GM04503 (cell line): ENCODE measurements at places on chromosomes 5 and 9.
A peak's percentile ranks its signal among the peaks of the same experiment; 100 is the strongest.

GRCh38 chr5:163269624-163270023 is 167.8 kb upstream of the CCNG1 start:
- DNase-seq, result no peak

GRCh38 chr5:98299435-98299834 is 474.0 kb upstream of the RGMB start:
- no peak for DNase-seq

GRCh38 chr9:18490641-18491370 is 16.9 kb downstream of the ADAMTSL1 start:
- peak; percentile 98 for DNase-seq

GRCh38 chr9:100394816-100395215 is 32.1 kb upstream of the MSANTD3 start:
- DNase-seq, result peak; percentile 5

GRCh38 chr9:124632077-124632621 is 125.0 kb upstream of the NR5A1 start:
- DNase-seq, result no peak

- DNase-seq, result peak; percentile 95
Measured at GRCh38 chr5:115377468-115378217, 81.2 kb upstream of the CCDC112 start.

DNA sequence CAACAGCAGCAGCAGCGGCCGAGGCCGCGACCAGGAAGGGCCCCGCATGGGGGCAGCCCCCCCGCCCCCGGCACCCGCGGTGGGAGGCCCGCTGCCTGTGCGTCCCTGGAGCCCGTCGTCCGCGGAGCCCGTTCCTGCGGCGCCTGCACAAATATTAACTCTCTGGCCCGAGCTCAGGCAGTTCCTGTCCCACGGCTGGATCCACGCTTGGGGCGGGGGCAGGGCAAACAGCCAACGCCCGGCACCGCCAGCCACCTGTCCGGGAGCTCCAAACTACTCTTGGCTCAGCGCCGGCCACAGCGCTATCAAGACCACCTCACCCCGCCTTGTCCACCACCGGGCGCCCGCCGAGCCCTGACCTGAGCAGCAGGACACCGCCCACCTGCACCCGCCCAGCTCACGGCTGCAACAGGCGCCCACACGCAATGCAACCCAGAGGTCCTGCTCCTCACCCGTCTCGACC is at the start of gene LRRC26:
Gene LRRC26, minus strand, starts transcription at position 156 of the 463 bp plus-strand sequence. Its CDS starts 108 bp downstream, at position 48.
- no peak for DNase-seq

- peak; percentile 57 for DNase-seq
Measured at GRCh38 chr5:79011219-79011836, 26.2 kb upstream of the ARSB start.

DNA sequence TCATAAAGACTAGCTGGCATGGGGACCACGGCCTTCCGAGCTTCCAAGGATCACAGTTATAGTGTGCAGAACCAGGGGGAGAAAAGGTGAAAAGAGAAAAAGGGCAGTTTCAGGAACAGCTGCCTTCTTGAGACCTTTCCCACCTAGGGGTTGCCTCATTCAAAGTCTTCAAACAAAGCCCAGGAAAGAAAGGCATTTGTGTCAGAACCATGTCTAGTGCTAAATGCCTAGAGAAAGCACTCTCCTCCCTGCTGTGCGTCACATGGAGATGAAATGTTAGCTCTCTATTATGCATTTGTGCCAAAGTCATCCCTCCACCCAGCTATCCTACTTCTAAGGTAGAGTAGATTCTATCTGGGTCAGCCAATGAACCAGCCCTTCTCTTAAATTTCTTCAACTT is 1037.3 kb upstream of the WWC1 start:
- no peak for DNase-seq

- no peak for DNase-seq
Measured at GRCh38 chr5:55899344-55899743, 48.2 kb downstream of the IL31RA start.

DNA sequence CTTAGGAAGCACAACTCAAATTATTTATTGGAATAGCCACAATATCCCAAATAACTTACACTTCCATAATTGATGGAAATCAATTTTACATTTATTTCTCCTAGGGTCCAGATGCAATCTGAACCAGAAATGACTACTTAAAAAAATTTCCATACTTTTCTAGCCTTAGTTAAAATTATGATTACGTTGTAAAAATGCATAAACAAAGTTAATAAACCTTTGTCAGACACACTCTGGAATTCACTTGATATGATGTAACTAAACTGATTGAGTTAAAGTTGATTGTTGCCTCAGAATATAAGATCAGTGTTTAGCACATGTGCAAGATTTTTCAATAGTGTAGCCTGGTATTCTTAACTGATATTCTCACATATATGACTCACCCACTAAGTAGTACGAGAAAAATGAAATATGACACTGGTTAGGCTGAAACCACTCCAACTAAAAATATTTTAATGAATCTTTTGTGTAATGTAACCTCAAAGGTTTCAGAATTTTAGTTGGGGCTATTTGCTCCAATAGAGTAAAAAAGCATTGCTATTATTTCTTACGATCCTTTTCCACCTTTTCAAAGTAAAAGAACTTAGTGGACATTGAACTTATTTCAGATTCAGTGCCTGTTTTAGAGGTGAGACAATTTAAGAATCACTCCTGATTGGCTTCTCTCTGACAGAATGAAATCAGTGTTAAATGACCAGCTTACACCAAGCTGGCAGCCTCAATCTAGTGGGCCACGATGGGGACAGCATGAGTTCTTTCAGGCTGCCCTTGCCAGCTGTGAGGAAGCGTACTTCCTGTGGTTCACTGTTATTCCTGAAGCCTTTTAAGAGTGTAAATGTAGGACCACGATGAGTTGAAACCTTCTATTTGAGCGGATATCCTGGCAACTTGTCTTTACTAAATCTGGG is 277.2 kb upstream of the CDH9 start:
- DNase-seq, result no peak

GRCh38 chr5:137705106-137705505 is 30.8 kb downstream of the KLHL3 start:
- DNase-seq, result no peak

DNA sequence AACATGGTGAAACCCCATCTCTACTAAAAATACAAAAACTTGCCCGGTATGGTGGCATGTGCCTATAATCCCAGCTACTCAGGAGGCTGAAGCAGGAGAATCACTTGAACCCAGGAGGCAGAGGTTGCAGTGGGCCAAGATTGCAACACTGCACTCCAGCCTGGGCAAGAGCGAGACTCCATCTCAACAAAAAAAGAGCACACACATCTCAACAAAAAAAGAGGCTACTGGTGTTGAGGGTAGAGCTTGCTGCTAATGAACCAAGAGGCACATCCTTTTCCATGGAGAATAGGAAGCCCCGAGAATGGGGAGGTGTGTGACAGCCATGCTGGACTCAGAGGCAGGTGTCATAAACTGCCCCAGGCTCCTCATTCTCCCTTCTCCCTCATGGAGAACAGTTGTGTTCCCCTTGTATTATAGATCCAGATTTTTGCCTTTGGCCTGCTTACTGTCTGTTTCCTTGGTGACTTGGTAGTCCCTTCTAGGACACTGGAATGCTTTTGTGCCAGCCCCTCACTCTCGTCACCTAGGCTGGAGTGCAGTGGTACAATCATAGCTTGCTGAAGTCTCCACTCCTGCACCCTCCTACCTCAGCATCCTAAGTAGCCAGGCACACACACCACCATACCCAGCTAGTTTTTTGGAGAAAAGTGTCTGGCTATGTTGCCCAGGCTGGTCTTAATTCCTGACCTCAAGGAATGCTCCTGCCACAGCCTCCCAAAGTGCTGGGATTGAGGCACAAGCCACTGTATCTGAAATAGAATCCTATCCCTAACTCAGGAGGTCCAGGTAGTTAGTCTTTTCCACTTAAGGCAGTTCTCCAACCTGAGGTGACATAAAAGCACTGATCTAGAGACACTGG is 5.1 kb downstream of the RPL12 start:
- DNase-seq, result no peak

GRCh38 chr9:124355039-124355940 is 60.0 kb downstream of the PSMB7 start:
- no peak for DNase-seq

DNA sequence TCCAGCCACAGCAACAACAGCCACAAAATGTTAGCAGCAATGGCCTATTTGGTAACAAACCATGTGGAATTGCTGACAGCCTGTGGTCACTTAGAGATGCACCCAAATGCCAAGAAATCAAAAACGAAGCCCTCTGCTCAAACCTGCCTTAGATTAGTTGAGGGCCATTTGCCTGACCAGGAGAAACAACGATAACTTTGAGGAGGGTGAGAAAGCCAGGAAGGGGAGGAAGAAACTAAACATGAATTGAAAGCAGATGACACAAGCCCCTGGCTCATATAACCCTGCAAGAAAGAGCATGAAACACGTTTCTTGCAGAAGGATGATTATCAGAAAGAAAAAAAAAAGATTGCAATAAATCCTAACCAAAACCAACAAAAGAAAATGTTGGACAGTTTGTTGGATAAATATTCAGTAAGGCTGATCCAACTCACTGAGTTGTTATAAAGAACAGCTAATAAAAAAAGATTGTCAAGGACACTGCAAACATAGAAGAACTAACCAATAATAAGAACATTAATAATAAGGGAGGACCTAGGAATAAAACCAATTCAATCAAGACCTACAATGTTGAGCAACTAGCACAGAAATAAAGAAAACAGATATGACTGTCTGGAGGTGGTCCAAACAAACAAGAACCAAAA is 140.5 kb upstream of the SLC30A5 start:
- peak; percentile 15 for DNase-seq

GRCh38 chr9:34363619-34364351 is 12.9 kb downstream of the MYORG start:
- no peak for DNase-seq

DNA sequence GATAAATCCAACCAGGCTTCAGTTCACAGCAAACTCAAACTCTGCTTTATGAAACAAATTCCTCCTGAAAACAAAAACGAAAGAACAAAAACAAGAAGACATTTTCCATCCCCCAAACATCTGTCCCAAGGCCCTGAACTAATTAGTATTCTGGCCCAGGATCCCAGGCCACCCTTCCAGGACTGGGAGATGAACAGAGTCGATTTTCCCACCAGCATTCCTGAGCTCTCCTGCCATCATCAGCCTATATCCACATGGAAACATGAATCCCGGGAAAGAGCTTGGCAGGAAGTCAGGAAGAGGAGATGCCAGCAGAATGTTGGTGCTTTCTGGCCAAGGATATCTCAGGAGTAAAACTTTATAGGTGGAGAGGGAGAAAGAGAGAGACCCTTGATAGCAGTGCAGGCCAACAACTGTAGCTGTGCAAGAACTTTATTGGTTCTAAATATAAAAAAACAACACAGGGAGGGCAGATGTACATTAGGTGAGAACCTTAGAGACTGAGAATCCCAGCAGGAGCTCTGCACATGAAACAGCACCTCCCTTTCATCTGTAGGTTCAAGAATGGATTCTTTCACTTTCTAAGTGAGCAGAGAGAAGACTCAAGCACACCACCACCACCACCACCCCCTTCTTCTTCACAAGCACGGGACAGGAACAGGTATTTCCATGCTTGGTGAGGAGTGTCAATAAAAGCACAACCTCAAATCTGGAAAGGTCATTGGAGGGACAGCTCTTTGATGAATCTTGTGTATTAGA is 190.7 kb upstream of the TAS2R1 start:
- DNase-seq, result peak; percentile 17

GRCh38 chr9:112705768-112706427 is 12.0 kb downstream of the INIP start:
- no peak for DNase-seq

GRCh38 chr5:169646856-169647255 is 9.8 kb downstream of the DOCK2 start:
- DNase-seq, result no peak

DNA sequence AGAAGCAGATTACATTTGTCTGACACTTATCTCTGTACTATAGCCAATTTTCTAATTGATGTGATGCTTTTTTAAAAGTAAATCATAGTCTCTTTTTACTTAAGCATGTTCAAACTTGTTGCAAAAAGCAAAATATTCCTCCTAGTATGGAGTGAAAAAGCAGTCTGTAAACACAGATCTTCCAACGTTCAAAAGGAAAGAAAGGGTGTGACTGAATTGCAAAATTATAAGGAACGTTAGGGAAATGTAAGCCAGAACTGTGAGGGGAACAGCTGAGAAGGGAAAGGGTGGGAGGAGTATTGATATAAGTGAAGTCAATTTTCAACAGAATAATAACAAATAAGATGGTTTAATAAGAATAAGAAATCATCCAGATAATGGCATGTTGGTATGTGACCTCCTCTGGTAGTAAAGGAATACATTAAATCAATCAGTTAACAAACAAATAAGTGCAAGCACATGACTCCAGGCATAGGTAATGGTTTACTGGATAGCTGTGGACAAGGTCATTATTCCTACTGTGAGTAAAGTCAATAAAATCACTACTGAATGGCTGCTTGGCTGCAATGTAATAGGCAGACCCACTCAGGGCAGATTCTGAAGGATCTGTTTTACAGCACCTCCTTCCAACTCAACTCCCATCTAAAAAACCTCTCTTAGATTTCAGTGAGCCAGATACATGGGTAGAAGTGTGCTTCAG is 239.1 kb upstream of the NMUR2 start:
- DNase-seq, result no peak

GRCh38 chr5:10584714-10585517 is 21.0 kb downstream of the ANKRD33B start:
- DNase-seq, result no peak

GRCh38 chr5:144583541-144584449 is 413.1 kb downstream of the KCTD16 start:
- no peak for DNase-seq

- DNase-seq, result no peak
Measured at GRCh38 chr5:35114698-35115097, 66.9 kb upstream of the AGXT2 start.
